Spleen (tissue), 13 donors: ENCODE measurements at places on chromosomes 7 and 10. TPM values are rescaled to one million over a fixed set of nuclear protein-coding genes. Genes with fewer than 3 reads are reported as not detected.

Gene OR2A5
- total RNA-seq: not detected

Gene SRRT
- total RNA-seq: 77.1 TPM

Gene CDK5
- 13.5 TPM for total RNA-seq

Gene FKBP6
- not detected for total RNA-seq

Gene MRLN
- total RNA-seq: not detected

Gene GPR15LG
- not detected for total RNA-seq

Gene SLC29A4
- 2.2 TPM for total RNA-seq

Gene SLC26A5
- not detected for total RNA-seq

Gene CALD1
- total RNA-seq: 209 TPM

Gene GAD2
- total RNA-seq: not detected

Gene LRRC4
- 18.3 TPM for total RNA-seq

Gene CCDC6
- 29.3 TPM for total RNA-seq

Gene CHAT
- not detected for total RNA-seq

Gene CCDC172
- total RNA-seq: not detected

Gene AP4M1
- 9.2 TPM for total RNA-seq

Gene PRKAR2B
- total RNA-seq: 29.1 TPM

Gene MOSPD3
- total RNA-seq: 19.5 TPM

Gene BLVRA
- total RNA-seq: 112 TPM

Gene SAP25
- total RNA-seq: 25.0 TPM

Gene WDFY4
- 88.6 TPM for total RNA-seq

Gene BMI1
- 68.2 TPM for total RNA-seq

Gene HMX3
- total RNA-seq: not detected

Gene TUBB8
- total RNA-seq: not detected

Gene EEPD1
- total RNA-seq: 15.0 TPM

Gene IRF5
- total RNA-seq: 51.5 TPM

Gene SAMD9L
- 43.3 TPM for total RNA-seq

Gene RASA4B
- 50.5 TPM for total RNA-seq

Gene PALD1
- 8.5 TPM for total RNA-seq

Gene GSTO2
- total RNA-seq: 0.77 TPM
